Skin of body (tissue), 3 donors: ENCODE measurements at places on chromosomes 12 and 14. TPM values are rescaled to one million over a fixed set of nuclear protein-coding genes. Genes with fewer than 3 reads are reported as not detected.

GRCh38 chr12:102702447-102703114, 214.5 kb downstream of the PAH start:
- DNase-seq = no peak

DNA sequence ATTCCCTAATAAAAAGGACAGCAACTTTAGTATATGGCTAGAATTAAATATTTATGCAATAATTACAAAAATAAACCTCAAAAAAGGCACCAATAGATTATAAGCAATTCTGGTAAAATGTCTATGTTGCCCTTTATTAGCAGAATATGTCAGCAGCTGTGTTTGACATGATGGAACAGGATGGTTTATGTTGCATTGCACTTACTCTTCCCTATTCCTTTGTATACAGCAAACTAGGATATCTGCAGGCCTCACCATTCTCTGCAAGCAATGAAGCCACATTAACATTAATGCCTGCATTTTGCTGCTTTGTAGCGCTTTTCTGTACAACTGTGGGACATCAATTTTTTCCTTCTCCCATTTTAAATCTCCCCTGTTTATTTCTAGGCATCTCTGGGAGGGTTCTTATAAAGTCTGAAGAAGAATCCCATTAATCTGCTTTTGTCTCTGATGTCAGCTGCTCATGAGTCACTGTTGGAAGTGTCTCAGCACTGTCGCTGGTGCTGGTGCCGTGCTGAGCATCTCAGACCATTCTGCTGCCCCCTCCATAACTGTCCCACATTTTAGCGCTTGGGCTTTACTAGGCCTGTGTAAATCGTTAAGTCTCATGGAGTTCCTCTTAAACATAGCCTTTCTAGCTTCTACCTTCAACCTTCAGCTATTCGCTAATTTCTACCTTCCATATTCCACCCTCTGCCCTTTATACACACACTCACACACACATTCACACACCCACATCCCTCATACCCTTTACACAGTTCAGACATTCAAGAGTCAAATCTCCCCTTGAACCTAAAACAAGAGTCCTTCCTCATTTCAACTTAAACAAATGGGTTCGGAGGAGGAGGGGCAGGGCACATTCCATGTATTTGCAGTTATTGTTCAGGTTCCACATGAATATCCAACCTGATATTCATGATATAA, 64.4 kb upstream of the TRHDE start:
- no peak for DNase-seq

- DNase-seq = no peak
Measured at GRCh38 chr14:61186341-61187195, 94.6 kb downstream of the TMEM30B start.

DNA sequence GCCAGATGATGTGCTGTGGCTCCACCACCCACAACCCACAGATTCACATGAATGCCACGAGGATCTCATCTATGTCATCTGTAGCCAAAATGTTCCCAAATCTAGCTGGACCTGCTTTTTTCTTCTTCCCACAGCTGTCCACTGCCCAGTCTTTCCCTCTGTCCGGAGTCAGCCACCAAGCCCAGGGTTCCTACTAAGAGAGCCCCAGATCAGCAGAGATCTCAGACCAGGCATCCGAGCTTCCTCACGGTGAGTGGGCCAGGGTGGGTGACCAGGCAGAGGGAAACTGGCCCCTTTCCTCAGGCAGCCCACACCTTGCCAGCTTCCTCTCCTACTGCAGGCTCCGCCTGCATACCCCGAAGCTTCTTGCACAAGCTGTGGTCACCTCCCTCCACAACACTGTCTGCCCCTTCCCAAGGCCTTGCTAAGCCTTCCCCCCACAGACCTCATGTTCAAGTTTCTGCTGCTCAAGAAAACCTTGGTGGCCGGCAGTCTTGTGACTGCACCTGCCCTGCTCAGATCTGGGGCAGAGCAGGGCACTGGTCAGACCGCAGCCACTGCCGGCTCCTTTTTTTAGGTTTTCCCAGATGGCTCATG, 81.4 kb downstream of the ACTN1 start:
- no peak for DNase-seq

KRT75 gene
- 84.8 TPM for total RNA-seq

DNA sequence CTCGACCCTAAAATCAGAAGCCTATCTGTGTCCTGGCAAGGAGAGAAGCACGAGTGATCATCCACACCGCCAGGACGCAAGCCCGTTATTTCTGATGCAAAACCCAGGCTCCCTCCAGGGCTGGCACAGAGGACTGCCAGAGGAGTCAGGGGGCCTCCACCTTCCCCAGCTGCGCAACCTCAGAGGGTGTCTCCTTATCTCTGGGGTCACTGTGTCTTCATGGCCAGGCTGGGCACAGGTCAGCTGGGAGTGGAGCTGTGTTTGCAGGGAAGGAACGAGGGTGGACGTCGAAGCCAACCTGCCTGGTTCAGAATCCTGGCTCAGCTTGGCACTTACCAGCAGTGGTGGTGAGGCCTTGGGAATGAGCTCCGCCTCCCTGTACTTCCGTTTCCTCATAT, 12.0 kb upstream of the SERPINA3 start:
- DNase-seq = no peak

DNA sequence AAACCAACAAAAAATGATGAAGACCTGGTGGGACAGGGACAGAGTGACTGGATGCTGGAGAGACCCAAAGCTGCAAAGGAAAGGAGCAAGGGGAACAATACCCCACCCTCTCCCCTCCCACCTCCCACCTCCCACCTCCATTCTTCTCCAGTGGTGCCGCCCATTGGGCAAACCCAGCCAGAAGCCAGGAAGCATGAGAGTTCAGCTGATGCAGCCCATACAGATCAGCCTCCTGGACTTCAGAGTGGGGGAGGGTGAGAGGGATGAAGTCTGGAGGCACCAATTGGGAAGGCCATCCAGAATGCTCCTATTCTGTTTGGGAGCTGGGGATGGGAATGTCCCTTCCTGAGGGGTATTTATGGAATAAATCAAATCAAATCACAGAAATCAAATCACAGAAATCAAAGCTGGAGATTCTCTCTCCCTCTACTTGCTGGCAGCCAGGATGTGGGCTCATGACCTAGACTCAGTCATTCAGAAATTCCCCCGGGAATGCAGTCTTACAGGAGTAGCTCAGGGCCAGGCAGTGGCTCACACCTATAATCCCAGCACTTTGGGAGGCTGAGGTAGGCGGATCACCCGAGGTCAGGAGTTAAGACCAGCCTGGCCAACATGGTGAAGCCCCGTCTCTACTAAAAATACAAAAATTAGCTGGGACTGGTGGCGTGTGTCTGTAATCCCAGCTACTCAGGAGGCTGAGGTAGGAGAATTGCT, 31.1 kb downstream of the IRF2BPL start:
- no peak for DNase-seq

SPIC gene
- not detected for total RNA-seq

DNA sequence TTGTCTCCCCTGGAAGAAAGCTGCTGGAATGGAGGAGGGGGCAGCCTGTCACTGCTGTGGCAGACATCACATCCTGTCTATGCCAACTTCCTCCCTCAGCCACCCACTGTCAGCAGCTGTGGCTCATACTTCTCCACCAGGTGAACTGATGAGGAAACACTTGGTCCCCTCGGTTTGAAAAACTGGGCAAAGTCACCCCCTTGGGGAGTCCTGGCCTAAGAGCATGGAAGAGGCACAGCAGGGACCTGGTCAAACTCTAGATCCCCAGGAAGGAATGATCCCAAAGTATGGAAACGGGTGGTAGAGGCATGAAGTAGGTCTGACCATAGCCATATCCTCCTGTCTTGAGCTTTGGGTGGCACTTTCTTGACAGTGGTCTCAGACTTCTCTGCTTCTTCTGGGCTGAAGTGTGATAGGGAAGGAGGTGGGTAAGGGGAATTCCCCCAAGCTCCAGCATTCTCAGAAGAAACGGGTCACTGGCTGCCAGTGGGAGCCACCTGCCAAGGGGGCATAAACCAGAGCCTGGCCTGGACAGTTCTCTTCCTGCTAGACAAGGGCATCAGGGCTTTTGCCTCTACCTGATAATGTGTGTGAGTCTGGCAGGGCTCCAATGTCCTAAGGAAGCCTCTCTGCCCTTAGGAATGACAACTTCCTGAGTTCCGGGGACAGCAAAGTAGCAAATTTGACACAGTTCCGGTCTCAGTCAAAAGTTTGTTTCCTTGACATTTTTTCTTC, 36.0 kb downstream of the FMNL3 start:
- no peak for DNase-seq

CFAP54 gene
- total RNA-seq = 1.8 TPM

CABP1 gene
- 1.3 TPM for total RNA-seq

FAM181A gene
- total RNA-seq = not detected

DNA sequence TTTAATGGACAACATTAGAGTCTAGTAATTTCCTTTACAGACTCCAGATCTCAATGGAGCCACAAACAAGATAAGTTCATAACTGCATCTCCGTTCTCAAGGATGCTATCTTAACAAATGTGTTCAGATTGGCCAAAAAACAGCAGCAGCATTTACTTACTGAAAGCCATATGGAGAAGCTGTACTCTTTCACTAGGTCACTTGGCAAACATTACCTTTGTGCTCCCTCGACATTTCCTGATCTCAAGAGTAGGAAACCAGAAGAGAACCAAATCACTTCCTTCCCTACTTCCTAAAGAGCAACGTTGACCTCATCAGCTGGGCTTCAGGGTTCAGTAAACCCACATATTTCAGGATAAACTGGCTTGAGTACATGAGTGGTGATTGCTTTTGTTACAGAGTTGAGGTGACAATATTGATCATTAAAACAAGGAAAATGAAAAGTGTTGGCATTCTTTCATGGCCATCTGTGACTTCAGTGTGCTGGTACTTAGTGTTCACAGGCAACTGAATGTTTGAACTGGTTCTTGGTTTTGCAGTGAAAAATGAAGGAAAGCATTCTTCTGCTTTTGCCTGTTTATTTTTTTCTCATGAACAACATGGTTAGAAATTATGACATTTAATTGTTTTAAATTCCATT, 449.6 kb downstream of the TMEM117 start:
- no peak for DNase-seq

GRCh38 chr12:3641428-3642018, 111.4 kb downstream of the CRACR2A start:
- DNase-seq = no peak

DNA sequence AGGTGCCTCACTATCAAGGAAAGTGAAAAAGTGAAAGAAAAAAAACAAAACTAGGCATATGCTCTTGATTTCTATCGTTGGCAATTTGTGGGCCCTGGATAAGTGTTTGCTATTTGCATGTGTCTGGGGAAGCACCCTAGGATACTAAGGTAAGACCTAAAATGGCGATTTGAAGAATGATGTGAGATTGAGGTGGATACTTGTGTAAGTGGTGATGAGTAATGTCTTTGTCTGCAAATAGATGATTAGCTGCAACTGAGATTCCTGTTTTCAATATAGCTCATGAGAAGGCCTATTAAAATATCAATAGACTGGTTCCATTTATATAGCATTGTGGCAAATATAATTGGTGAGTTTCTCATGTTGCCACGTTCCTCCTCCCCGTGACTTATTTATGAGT, 261.7 kb downstream of the NEDD1 start:
- no peak for DNase-seq

GRCh38 chr12:105425254-105426174, 95.0 kb downstream of the C12orf75 start:
- no peak for DNase-seq

DNA sequence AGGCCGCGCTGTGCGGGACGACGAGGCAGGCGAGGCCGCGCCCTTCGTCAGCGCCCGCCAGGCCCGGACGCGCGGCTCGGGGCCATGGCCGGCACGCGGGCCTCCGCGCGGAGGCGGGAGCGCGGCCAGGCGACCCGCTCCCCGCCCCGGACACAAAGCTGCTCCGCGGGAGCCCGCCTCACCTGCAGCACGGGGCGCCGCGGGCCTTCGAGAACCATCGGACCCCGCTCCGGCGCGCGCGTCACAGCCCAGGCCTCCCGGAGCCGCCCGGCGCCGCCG, 342 bp downstream of the DICER1 start:
- DNase-seq = no peak

GRCh38 chr12:79371226-79371625, 319.5 kb downstream of the PAWR start:
- no peak for DNase-seq

GRCh38 chr14:83196236-83196635, 1662.6 kb upstream of the SEL1L start:
- DNase-seq = no peak

DNA sequence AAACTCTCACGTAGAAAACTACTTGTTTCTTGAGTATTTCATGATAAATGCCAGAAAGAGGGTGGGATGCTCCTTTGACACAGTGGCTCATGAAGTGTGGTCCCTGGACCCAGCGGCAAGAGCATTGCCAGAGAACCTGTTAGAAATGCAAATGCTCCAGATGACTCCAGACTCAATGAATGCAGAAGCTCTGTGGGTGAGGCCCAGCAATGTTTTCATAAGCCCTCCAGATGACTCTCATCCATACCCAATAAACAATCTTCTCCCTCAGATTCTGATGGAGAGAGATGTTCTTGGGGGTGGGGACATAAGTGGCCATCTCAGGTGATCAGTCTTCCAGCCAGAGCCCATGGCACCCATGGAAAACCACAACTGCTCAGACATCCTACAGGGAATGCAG, 88.9 kb downstream of the SMOC1 start:
- no peak for DNase-seq

DNA sequence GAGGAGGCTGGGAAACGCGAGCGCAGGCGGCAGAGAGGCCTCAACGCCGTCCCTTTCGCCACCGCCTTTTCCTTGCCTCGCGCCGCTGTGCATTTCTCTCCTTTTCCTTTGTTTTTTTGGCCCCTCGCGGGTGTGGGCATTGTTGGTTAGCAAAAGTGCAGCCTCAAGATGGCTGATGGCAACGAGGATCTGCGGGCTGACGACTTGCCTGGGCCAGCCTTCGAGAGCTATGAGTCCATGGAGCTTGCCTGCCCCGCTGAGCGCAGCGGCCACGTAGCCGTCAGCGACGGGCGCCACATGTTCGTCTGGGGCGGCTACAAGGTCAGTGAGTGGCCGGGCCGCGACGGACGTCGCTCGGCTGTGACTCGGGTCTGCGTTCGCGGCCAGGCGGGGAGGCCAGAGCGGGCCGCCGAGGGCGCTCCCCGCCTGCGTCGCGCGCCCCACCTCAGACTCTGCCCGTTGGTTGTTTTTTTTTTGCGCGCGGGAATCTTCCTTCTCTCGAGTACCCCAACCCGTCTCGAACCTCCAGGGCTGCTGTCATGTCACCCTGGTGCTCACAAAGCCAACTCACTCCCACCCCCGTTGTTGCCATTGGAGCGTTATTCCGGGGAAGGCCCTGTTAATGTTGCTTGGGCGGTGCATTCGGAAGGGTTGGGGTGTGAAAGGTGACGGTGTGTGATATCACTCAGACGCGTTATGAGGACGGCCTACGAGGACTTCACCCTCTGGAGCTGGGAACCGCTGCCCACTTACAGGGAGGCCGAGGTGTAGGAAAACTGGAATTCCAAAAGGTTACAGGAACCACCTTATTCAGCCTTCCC, 558 bp downstream of the KLHDC2 start:
- DNase-seq = peak; percentile 5
